ENCODE measurements at places on chromosomes 7 and 10. TPM values are rescaled to one million over a fixed set of nuclear protein-coding genes. Genes with fewer than 3 reads are reported as not detected.

DNA sequence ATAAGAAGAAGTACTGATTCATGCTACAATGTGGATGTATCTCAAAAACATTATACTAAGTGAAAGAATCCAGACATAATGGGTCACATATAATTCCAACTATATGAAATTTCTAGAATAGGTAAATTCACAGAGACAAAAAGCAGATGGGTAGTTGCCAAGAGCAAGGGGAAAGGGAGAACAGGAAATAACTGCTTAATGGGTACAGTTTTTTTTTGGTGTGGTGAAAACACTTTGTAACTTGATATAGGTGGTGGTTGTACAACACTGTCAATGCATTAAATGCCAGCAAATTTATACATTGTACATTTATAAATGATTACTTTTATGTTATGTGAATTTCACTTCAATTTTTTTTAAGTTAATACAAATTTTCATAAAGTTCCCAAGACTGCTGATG, 19.4 kb upstream of the LRRN3 start:
- no peak for DNase-seq
- no peaks in the 10 kb centered on the region for H3K36me3 ChIP-seq
- H3K27me3 ChIP-seq = no peaks in the 10 kb centered on the region
- H3K4me3 ChIP-seq = no peak overlapping the region

GRCh38 chr10:1424648-1425047, 312.7 kb downstream of the ADARB2 start:
- peaks cover 19% of the 10 kb centered on the region for H3K27me3 ChIP-seq
- no peak overlapping the region for H3K27ac ChIP-seq
- H3K4me3 ChIP-seq = no peak overlapping the region
- DNase-seq = no peak
- no peaks in the 10 kb centered on the region for H3K36me3 ChIP-seq

DNA sequence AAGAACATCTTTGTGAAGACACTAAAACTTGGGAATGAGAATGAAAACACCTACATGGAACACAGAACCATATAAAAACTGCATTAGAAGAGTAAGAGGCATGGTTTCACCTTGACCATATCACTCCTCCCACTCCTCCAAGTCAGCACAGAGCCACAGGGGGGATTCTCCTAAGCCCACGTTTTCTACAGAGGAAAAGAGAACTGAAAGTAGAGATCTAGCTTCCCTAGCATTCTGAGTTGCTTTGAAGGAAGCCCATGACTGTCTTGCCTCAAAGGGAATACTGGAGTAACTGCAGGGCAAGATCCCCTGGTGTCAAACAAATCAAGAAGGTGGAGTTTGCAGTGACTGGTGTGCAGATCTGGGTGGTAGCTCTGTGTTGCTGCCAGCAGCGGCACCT, 43.9 kb downstream of the HBP1 start:
- H3K4me1 ChIP-seq = no peaks in the 10 kb centered on the region
- H3K36me3 ChIP-seq = no peaks in the 10 kb centered on the region
- no peak overlapping the region for H3K27ac ChIP-seq
- H3K27me3 ChIP-seq = no peaks in the 10 kb centered on the region
- H3K4me3 ChIP-seq = no peak overlapping the region
- no peak for DNase-seq

GRCh38 chr10:87979847-87980246, 116.4 kb downstream of the PTEN start:
- no peak for DNase-seq
- H3K4me3 ChIP-seq = no peak overlapping the region
- no peak overlapping the region for H3K27ac ChIP-seq

DNA sequence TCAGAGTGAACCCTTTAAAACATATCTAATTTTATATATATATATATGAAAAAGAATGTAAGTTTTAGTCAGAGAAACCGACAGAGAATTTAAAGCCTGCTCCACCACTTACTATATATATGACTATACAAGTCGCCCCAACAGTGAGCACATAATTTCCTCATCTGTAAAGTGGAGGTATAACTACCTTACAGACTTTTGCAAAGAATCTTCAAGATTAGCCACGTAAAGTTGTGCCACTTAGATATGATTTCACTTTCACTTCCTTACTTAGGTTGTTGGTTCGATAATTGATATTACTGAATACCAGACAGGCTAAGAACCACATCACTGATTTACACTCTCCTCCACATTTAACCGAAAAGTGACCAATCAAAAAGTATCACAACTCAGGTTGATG, 94.7 kb downstream of the PDE1C start:
- peaks cover 2% of the 10 kb centered on the region for H3K27me3 ChIP-seq
- no peaks in the 10 kb centered on the region for H3K36me3 ChIP-seq
- no peak for DNase-seq
- no peaks in the 10 kb centered on the region for H3K4me1 ChIP-seq
- H3K27ac ChIP-seq = no peak overlapping the region

GRCh38 chr7:29495653-29496052, 68.0 kb upstream of the PRR15 start:
- no peak overlapping the region for H3K4me3 ChIP-seq
- H3K36me3 ChIP-seq = no peaks in the 10 kb centered on the region
- H3K27ac ChIP-seq = no peak overlapping the region
- no peaks in the 10 kb centered on the region for H3K27me3 ChIP-seq
- DNase-seq = no peak

GRCh38 chr10:104456802-104457542, 103.3 kb downstream of the CFAP58 start:
- no peak overlapping the region for H3K4me3 ChIP-seq
- no peak overlapping the region for H3K27ac ChIP-seq
- H3K36me3 ChIP-seq = no peaks in the 10 kb centered on the region
- peaks cover 40% of the 10 kb centered on the region for H3K27me3 ChIP-seq
- H3K4me1 ChIP-seq = no peaks in the 10 kb centered on the region
- DNase-seq = no peak

- no peaks in the 10 kb centered on the region for H3K27me3 ChIP-seq
- no peak for DNase-seq
- no peaks in the 10 kb centered on the region for H3K36me3 ChIP-seq
- H3K4me3 ChIP-seq = no peak overlapping the region
- no peak overlapping the region for H3K27ac ChIP-seq
Observed at GRCh38 chr10:63348245-63348850, 117.4 kb downstream of the JMJD1C start.

DNA sequence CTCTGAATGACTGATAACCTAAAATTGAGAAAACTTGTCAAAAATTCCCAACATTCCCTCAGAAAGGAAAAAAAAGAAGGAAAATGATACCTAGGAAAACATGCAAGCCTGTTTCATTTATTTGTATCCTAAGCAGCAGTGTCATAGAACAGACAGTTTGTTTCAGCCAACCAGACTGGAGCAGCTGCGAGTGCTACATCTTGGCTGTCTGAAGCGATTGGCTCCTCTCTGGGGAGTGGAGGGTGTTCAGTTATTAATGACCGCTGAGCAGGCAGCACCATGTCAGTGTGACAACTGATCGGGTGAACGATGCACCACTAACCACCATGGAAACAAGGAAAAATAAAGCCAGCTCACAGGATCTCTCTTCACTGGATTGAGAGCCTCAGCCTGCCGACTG, at the start of gene LRRN3:
LRRN3 (plus strand) TSS at position 282 of the 400 bp plus-strand sequence. CDS start 31,646 bp downstream, outside the sequence.
- no peak for DNase-seq
- H3K27me3 ChIP-seq = no peaks in the 10 kb centered on the region
- no peaks in the 10 kb centered on the region for H3K36me3 ChIP-seq
- no peak within 1 kb of the TSS for H3K4me3 ChIP-seq
- no peak within 1 kb of the TSS for H3K27ac ChIP-seq

GRCh38 chr7:19318287-19318686, 173.1 kb upstream of the FERD3L start:
- no peak for DNase-seq
- no peak overlapping the region for H3K27ac ChIP-seq
- no peaks in the 10 kb centered on the region for H3K4me1 ChIP-seq
- H3K4me3 ChIP-seq = no peak overlapping the region
- peaks cover 3% of the 10 kb centered on the region for H3K27me3 ChIP-seq

- DNase-seq = no peak
- H3K4me3 ChIP-seq = no peak overlapping the region
- H3K4me1 ChIP-seq = no peaks in the 10 kb centered on the region
- no peak overlapping the region for H3K27ac ChIP-seq
- no peaks in the 10 kb centered on the region for H3K36me3 ChIP-seq
Observed at GRCh38 chr10:44143556-44143955, 241.3 kb downstream of the CXCL12 start.

GRCh38 chr10:19936289-19936688, 120.1 kb downstream of the PLXDC2 start:
- no peak overlapping the region for H3K4me3 ChIP-seq
- H3K27me3 ChIP-seq = no peaks in the 10 kb centered on the region
- H3K27ac ChIP-seq = no peak overlapping the region

DNA sequence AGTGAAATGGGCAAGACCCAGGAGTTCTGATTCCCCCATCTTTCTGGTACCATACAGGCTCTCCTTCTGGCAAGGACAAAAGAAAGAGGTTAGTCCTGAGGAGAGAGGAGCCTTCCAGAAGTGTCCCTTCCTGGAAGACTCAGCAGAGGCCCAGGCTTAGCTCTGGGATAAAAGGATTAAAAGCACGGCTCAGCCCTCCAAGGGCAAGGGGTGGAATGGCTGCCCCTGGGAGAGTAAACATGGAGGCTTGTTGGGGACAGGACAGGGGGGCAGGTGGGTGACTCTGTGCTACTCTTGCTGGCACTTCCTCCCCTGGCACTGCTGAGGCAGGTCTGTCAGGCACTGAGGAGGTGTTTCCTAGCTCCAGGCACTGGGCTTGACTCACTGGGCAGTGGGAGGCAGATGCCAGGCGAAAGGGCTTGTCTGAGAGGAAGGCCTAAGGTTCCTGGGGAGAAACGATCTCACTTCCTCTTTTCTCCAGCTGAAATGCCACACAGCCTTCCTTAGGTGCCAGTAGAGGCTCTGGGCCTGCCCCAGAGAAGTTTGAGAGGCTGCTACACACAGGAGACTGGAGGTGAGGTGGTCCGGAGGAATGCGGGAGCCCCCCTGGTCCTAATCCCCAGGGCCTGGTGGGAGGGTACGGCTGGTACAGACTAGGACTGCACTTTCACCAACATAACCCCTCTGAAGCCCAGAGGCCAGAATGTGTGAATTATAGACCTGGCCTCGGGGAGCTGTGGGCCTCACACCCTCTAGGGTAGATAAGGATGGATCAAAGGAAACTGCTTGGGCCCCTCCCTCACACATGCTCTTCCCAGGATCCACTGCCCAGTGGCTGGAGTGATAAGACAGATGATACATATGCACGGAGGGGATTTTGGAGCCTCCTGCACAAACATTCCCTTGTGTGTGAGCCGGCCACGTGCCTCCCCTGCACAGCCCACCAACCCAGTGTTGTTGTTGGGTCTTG, 63.2 kb upstream of the PODXL start:
- DNase-seq = no peak
- H3K36me3 ChIP-seq = no peaks in the 10 kb centered on the region
- H3K27me3 ChIP-seq = no peaks in the 10 kb centered on the region
- H3K4me3 ChIP-seq = no peak overlapping the region

DNA sequence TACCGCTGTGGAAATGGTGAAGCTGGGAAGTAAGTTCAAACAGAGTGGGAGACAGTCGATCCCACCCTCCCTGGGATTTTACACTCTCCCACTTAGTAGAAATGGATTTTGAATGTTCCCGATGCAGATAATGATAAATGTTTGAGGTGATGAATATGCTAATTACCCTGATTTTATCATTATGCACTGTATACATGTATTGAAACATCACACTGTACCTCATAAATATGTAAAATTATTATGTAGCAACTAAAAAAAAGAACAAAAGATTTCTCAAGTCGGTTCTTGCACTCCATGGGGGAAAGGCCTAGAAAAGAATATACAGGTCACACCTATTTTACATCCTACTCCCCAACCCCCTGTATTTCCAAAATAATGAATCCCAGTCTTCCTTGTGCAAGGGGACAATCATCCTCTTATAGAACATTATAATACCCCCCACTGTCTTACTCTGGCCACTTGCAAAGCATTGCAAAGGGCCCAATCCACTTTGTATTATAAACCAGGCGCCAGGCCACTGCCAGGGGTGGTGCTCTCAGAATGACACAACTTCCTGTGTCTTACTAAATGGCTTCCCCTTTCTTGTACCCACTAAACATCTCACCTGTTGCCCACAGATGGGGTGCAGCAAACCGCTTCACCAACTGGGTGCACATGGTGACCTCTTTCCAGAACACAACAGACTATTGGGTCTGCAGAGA, 20.6 kb upstream of the OR2AE1 start:
- no peaks in the 10 kb centered on the region for H3K27me3 ChIP-seq
- no peak for DNase-seq
- no peak overlapping the region for H3K27ac ChIP-seq
- no peaks in the 10 kb centered on the region for H3K4me1 ChIP-seq
- H3K36me3 ChIP-seq = peaks cover 14% of the 10 kb centered on the region

DNA sequence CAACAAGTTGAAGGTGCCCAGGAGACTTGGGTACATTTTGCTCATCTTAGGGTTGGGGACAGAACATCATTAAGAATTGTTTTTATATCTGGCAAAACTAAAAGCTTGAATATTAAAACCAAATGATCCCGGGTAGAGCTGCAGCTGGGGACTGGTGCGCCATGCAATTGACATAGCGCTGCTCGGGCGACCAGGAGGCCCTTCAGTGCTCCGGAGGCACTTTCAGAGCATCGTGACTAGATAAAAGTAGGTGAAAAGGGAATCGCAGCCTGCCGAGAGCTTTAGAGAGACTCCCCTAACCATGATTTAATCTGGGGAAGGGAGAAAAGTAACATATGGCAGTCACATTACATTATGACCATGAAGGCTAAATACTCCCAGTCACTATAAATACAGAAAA, 21.4 kb downstream of the FOXK1 start:
- H3K4me1 ChIP-seq = no peaks in the 10 kb centered on the region
- no peaks in the 10 kb centered on the region for H3K27me3 ChIP-seq
- no peak overlapping the region for H3K4me3 ChIP-seq

DNA sequence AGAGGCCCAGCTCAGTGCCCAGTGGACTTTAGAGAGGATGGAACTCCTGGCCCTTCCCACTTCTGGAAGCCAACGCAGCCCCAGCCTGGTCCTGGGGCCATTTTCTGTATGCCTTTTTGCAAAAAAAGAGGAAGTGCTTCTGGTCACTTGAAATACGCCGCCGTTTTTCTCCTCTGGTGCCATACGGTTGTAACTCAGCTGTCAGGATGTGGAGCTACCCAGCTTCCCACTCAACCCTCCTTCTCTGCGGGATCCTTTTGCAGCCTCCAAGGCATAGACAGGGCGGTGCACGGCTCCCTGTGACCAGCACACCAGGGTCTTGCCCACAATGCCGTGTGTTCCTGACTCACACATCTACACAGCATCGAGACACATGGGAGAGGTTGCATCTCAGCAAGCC, 369.6 kb downstream of the TCERG1L start:
- H3K4me3 ChIP-seq = no peak overlapping the region
- H3K27me3 ChIP-seq = no peaks in the 10 kb centered on the region
- H3K36me3 ChIP-seq = no peaks in the 10 kb centered on the region
- no peak for DNase-seq

DNA sequence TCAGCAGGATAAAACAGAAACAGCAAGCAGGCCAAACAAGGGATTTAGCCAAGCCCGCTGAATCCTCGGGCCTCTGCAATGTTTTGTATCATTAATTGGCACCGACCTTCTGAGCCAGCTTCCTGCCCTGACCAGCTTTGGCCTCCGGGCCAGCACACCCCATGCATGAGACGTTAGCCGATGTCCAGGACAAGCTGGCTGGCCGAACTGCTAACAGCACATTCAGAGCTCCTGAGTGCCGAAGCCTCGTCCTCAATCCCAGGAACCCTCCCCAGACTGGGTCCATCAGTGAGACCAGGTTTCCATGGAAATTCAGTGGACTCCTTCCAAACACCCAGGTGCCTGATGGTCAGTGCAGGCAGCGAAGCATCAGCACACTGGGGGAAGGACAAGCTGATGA, 134.3 kb upstream of the PFKP start:
- DNase-seq = no peak
- no peak overlapping the region for H3K27ac ChIP-seq
- peaks cover 28% of the 10 kb centered on the region for H3K27me3 ChIP-seq

Gene PRSS2
- 36.8 TPM for total RNA-seq

Gene THSD7A
- total RNA-seq = 0.05 TPM

Gene FERD3L
- total RNA-seq = not detected

Gene TRIL
- not detected for total RNA-seq

Gene NPY
- total RNA-seq = not detected

Gene SPAM1
- total RNA-seq = not detected

Gene FOXI2
- not detected for total RNA-seq

All from HCT116 (cell line).